ENCODE measurements at places on chromosomes 4 and X. TPM values are rescaled to one million over a fixed set of nuclear protein-coding genes. Genes with fewer than 3 reads are reported as not detected.

DNA sequence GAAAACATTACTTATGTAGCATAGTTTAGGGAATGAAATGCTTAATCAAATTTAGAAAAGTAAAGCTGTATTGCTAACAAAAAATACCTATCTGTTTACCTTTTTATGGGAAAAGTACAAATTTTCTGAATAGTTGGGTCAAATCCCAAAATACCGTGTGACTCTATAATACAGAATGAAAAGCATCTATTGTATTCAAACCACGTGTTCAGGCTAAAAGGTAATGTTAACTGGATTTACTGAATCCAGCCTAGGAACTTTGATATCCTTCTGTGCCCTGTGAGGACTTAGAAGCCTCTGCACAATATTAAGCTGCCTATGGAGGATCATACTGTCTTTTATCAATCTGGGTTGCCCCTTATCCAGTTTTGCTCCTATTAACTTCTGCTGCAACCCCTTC, 36.3 kb upstream of the AGA start:
- no peak for DNase-seq

DNA sequence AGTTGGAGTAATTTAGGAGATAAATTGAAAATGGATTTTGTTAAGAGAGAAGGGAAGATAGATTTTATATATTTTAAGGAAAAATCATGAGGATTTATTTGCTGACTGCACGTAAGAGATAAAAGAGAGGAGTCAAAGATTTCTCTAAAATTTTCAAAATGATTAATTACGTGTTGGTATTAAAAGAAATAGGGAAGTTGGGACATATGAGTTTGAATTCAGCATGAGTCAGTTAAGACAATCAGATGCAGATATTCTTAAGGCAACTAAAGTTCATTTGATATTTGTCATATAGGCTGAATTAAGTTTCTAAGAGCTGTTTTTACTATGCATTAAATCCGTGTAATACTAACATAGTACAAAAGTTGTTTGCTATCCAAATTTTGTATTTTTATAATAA, 46.9 kb downstream of the TET2 start:
- DNase-seq: no peak

- no peak for DNase-seq
Observed at GRCh38 chr4:107666134-107666533, 53.9 kb downstream of the PAPSS1 start.

DNA sequence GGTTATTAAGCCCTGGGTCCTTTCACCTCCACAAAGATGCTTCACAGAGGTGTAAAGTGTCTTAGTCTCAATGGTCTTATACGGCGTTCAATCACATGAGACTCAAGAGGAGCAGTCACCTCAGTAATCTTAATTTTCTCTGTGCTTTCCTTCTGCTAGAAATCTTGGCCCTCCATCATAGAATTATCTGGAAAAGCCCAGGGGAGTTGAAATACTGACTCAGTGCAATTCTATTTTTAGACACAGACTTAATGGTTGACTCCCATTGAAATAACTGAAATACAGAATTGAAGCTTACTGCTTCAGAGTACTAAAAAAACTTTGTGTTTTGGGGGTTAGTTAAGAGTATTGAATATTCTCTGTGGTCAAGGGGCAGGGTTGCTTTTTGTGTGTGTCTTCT, 94.5 kb upstream of the IL15 start:
- no peak for DNase-seq

DNA sequence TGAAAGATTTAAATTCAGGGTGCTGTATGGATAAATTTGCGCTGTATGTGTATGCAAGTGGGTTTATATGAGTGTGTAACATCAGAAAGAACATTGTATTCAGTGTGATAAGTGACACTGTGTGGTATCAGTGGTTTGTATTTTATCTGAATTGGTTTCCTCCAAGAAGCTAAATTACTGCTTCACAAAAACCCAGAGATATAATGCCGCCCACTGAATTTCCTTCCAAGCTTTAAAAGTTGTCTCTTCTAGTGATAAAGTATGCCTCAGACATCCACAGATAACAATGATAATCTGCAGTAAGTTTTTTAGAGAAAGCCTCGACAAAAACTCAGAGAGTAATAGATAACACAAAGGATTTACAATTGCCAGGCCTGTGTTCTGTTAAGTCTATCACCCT, 710.6 kb upstream of the HS3ST1 start:
- DNase-seq: no peak

DNA sequence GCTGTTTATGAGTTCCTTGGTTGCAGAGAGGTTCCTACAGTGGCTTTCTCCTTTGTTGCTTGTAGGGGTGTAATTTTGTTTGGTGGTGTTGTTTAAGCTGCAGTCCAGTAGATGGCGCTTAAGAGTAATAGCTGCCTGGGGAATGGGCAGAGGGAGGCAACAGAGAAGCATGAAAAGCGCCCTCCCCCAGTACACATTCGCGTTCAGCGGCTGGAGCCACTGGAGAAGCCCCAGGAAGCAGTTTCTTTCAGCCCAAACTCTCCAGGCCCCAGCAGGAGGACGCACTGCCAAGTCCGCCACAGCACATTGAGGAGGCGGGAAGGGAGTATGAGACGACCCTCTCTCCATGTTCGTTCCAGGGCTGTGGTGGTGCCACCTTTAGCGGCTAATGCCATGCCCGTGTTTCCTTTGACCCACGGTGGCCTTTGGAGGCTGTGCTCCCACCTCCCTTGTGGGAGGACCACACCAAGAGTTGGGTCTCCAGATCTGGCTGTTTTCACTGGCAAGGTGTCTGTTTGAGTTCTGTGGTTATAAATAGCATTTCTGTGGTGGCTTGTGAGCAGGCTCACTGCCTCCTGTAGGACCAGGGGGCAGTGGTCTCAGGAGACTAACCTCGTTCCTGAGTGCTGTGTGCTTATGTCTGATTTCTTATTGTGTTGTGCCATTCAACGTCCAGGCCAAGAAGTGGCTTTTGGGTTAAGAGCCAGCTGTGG, 252.3 kb downstream of the ARHGAP10 start:
- DNase-seq: no peak

DNA sequence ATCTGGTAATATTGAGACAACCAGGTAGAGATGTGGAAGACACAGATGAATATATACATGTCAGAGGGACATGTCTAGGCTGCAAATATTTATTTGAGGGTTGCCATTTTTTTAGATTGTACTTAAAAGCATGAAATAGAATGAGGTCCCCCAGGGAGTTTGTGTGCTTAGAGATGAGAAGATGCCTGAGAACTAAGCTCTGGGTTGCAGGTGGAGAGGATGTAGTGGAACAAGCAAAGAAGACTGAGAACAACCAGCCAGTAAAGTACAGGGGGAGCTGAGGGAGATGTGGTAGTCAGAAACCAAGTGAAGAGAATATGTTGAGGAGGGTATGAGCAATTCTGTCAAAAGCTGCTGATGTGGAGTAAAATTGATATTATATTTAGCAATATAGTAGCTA, 95.6 kb upstream of the UNC5C start:
- no peak for DNase-seq

- no peak for DNase-seq
Observed at GRCh38 chr4:162727232-162727631, 439.5 kb downstream of the NAF1 start.

DNA sequence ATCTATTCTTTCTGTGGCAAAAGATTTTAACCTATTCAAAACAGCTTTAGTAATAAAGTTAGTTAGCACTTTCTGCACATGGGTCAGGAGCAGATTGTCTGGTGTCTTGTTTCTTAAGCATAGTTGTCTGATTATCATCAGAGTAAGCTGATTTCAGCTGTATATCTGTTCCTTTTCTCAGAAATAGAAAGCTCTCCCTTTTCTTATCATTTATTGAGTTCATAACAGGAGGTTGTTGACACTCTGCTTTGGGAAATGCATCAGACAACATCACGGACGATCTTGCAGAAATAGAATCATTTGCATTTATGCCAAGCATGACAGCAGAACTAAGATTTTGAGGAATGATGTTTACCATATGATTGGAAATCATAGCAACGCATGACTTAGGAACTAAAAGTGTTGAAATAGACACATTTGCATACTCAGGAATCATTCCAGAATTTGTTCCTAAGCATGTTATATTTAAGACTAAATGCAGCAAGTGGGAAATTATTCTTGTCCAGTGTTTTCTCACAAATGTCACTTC, 66.7 kb downstream of the RBMX2 start:
- DNase-seq: no peak

DNA sequence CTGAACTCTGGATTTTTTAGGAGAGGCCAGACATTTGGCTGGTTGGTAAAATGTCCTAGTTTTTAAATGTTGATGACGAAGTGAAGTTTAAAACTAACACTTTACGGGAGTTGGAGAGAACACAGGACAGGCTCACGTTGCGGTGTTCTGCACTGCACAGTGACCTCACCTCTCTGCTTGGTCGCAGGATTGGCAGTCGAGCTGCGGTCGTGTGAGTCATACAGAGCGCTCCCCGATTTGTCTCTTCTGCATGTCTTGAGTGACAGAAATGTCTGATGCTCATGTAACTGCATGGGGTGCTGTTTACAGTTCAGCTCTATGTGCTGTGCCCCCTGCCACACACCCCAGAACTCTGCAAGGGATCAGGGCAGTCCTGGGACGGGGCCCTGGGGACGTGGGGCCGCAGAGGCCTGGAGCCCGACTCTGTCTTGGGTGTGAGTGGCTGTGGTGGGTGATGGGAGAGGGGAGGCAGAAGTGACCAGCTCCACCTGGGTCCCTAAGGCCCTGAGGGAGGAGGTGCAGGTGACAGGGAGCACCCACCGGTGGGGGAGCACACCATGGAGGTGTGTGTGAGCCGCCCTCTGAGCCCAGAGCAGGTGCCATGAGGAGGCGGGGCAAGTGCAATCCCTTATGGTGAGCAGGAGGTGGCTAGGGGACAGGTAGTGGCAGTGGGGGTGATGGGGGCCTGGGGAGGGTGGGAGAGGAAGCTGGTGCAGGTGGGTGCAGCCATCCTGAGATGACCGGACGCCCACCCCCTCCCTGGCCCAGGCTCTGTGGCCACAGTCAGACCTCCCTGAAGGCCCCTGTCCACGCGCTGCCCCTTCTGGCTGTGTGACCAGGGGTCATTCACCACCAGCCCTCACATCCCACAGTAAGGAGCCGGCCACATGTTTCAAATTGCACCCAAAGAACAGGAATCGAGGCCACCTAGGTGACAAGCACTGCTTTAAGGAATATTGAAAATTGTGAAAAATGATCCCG, 77.9 kb upstream of the ADRA2C start:
- peak; percentile 72 for DNase-seq

The TMEM271 gene
- total RNA-seq: not detected

The PRRG1 gene
- total RNA-seq: 10.8 TPM

The TFE3 gene
- total RNA-seq: 42.5 TPM

The NWD2 gene
- not detected for total RNA-seq

The AFM gene
- not detected for total RNA-seq

The LRIT3 gene
- total RNA-seq: not detected

The TMEM154 gene
- total RNA-seq: 1.8 TPM

The DCAF8L2 gene
- total RNA-seq: not detected

The IQCM gene
- not detected for total RNA-seq

The VCX3A gene
- not detected for total RNA-seq

Data from chondrocyte (in vitro differentiated cells).